Esophagus squamous epithelium (tissue), 5 donors: ENCODE measurements at places on chromosomes 2 and 18. TPM values are rescaled to one million over a fixed set of nuclear protein-coding genes. Genes with fewer than 3 reads are reported as not detected.

DNA sequence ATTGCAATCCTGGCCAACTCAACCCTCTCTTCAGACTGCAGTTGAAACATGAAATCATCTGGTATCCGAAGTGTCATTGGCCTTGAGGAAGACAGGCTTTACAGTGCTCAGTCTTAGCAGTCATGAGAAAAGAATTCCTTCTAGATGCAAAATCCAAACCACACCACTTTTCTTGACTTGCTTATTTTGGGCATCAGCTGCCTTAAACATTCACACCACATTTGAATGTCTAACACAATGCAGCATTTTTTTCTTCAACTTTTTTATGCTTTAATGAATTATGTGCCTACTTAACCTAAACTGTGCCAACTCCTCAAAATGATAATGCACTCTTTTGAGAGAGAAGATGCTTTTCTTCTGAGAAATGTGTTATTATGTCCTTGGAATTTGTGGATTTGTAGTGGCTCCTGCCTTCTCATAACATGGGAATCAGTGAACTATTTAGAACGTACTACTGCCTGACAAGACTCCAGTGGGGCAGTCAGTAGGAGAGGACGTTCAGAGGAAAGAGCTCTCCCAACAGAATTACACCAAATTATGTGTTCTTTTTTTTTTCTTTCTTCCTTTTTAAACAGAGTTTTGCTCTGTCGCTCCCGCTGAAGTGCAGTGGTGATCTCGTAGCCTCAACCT is 3.2 kb upstream of the FAM98A start:
- peaks cover 9% of the 10 kb centered on the region for H3K4me1 ChIP-seq
- H3K36me3 ChIP-seq, result no peaks in the 10 kb centered on the region
- H3K4me3 ChIP-seq, result no peak overlapping the region
- no peak for DNase-seq
- no peak overlapping the region for H3K27ac ChIP-seq

The TSPYL6 gene
- total RNA-seq, result not detected

The OSBPL1A gene
- total RNA-seq, result 16.8 TPM

The GNAL gene
- 11.4 TPM for total RNA-seq

DNA sequence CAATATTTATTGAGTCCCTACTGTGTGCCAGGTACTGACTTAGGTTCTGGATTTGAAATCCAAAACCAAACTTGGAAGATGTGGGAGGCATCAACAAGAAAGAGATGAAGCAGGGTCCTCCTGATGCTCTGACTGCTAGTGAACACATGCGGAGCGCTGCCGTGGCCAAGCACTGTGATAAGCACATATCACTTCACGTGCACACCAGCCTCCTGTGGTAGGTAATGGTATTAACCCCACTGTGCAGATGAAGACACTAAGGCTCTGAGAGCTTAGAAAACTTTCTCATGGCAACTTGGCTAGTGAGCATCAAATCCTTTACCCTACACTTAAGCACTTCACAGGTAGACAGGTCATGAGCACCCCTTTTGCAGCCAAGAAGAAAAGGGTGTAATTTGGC is 216.1 kb downstream of the HAUS1 start:
- no peaks in the 10 kb centered on the region for H3K36me3 ChIP-seq
- H3K27ac ChIP-seq, result no peak overlapping the region
- no peak overlapping the region for H3K4me3 ChIP-seq
- H3K27me3 ChIP-seq, result no peaks in the 10 kb centered on the region
- DNase-seq, result no peak
